Brain (organoid and tissue), 16 donors: ENCODE measurements at places on chromosomes 1 and 21.

GRCh38 chr21:46314441-46315020 lies 9.1 kb downstream of the C21orf58 start:
- no peak for DNase-seq

GRCh38 chr1:172137703-172138454 lies 282.6 kb upstream of the C1orf105 start:
- no peak for DNase-seq

DNA sequence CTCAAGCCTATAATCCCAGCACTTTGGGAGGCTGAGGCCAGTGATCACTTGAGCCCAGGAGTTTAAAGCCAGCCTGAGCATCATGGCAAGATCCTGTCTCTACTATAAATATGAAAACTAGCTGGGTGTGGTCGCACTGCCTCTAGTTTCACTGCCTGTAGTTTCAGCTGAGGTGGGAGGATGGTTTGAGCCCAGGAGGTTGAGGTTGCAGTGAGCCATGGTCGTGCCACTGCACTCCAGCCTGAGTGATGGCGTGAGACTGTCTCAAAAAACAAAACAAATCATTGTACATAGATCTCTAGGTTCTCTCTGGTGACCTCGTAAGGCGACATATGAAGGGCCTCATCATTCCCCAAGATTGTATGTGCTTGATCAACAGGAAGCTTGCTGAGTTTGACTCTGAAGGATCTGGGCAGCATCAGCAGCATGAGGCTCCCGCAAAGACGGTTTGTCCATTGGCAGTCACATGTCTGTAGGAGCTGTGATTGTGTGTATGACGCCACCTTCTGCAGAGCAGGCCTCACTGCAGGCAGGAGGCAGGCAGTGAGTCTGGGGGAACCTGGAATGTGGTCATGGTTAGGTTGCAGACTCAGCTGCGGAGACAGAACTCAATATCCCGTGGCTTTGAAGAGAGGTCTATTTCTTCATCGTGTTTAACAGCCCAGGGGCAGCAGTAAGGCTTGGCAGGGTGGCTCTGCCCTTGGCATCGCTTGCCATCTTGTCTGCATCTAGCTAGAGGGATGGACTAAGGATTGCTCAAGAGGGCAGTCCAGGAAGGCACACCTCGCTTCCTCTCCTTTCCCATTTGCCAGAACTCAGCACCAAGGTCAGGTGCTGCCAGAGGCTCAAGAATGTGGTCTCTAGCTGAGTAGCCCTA lies 14.0 kb downstream of the ATP5PO start:
- peak; percentile 68 for DNase-seq

GRCh38 chr21:45350206-45350854 lies 54.6 kb upstream of the COL18A1 start:
- DNase-seq = no peak

- DNase-seq = no peak
Observed at GRCh38 chr1:223642237-223642636, 23.3 kb downstream of the CAPN8 start.

DNA sequence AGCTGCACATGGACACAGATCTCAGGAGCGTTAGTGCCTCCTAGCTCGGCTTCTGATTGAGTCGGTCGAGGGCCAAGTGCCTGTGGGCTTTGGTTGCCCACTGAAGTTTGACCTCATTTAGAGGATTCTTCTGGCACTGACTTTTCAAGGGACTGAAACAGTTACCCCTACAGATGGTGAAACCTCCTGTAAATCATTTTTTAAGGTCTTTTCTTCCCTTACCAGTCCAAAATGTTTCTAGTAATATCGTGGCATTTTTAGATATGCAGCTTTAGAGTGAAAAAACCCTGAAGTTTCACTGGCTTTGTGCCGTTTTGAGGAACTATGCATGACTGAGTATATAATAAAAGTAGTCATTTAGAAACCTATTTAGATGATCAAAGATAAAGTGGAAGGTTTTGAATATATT lies 34.7 kb upstream of the L1TD1 start:
- DNase-seq = no peak

- DNase-seq = peak; percentile 71
Observed at GRCh38 chr1:214187121-214187900, 93.6 kb upstream of the SMYD2 start.

DNA sequence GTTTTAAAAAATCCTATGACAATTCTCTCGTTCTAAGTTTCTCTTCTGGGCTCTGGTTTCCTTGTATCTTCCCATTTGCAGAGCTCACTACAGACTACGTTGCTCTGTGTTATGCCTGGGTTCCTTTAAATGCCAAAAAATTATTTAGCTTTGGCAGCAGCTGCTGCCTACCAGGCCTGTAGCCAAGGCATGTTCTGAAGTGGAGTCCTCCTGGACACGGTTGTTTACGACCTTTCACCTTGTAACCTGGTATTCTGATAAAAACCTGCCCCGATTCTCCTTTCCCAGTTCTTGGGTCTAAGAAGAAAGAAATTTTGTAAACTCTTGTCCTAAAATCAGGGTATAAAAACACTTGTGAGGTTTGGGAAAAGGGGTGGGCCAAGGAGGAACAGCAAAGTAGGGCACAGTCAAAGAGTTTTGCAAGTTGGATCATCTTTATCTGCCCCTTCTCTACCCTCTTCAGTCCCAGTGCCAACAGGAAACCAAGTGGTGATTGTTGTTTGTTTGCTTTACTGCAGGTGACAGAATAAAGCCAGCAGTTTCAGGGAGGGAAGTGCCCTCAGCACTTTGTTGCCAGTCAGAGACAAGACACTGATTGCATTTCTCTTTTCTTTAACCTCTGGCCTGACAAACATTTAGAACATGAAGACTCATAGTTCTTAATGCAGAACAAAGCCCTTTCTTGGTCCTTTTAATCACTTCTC lies 3.1 kb upstream of the TXNIP start:
- DNase-seq = no peak

DNA sequence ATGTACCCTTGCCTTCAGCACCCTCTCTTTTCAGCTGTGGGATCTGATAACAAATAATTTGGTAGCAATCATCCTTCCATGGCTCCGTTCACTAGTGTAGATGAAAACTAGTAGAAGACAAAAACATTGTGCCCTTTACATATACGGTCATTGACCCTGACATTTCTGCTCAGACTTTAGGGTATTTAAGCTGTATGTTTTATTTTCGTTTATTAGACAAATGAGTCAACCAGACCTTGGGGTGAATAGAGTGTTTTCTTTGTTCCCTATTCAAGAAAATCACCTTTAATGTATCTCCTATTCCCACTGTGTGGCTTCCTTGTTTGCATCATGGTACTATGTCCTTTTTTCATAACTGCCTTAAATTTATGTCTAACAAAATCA lies 187.3 kb downstream of the VAV3 start:
- no peak for DNase-seq

GRCh38 chr1:14607295-14607694 lies 8.8 kb downstream of the KAZN start:
- no peak for DNase-seq
